Epithelial cell of proximal tubule (primary cell): ENCODE measurements at places on chromosomes 6 and 20. TPM values are rescaled to one million over a fixed set of nuclear protein-coding genes. Genes with fewer than 3 reads are reported as not detected.

PTK6 gene
- total RNA-seq, result not detected in 2 replicates

- DNase-seq, result no peak
Observed at GRCh38 chr6:88741939-88742338, 221.5 kb downstream of the RNGTT start.

DNA sequence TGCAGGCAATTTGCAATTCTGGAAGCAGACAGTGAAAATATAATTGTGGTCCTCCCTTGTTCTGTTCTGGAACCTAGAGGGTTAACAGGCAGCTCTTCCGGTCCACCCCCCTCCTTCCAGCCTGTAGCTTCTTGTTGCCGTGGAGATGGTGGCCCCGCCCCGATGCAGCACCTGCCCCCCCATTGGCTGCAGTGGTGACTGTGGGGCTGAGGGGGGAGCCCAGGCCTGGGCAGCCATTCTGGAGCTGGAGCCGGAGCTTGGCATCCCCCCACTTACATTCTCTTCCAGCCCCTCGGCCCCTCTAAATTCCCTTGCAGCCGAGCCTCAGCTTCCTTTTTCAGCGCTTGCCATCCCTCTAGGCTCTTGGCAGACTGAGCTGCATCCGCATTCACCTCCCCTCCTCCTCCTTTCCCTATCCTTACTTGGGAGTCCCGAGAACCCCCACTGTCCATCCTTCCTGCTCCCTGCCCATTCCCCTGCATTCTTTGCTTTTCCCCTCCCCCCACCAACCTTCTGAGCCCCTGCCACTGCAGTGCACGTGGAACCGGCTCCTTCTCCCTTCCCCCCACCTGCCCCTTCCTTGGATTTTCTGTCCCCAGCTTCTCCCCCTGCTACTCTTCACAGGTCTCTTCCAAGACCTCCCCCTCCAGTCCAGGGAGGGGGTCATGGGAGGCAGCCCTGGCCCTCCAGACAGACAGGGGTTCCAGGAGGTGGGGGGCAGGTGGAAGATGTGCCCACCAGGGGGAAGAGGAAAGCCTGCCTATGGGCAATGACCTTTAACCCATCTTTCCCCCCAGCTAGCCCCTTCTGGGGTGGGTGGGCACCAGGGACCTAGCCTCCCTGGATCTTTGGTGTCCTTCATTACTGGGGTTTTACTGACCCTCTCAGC is 11.4 kb downstream of the SYNGAP1 start:
- no peak for DNase-seq

OPN5 gene
- not detected in 2 replicates for total RNA-seq

DNA sequence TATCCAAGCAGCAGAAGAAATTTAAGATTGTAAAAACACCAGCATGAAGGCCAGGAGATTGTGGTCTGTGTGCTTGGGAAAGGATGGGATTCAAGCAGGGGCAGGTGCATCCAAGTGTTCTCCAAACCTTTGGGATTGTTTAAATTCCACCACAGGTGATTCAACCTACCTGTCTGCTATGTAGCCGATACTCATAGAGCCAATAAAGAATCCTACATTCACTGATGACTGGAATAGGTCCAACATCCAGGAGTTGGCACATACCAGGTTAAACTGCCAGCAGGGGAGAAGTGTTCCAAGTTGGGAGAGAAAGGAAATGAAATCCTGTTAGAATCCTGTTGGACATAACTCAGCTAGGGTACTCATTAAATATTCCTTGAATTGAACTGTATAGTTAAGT is 2.2 kb downstream of the SLC22A2 start:
- DNase-seq, result no peak
